ENCODE measurements at places on chromosomes 3 and 15. TPM values are rescaled to one million over a fixed set of nuclear protein-coding genes. Genes with fewer than 3 reads are reported as not detected.

The COLQ gene
- not detected for total RNA-seq

The TNFAIP8L3 gene
- 4.8 TPM for total RNA-seq

The ZMAT3 gene
- total RNA-seq: 2.4 TPM

The IL17RB gene
- 2.4 TPM for total RNA-seq

The FGD5 gene
- total RNA-seq: 0.40 TPM

The LRRC15 gene
- 0.07 TPM for total RNA-seq

The ITIH1 gene
- not detected for total RNA-seq

The ZNF80 gene
- total RNA-seq: not detected

The ANKUB1 gene
- total RNA-seq: not detected

The ATP13A5 gene
- total RNA-seq: not detected

The HOMER2 gene
- total RNA-seq: 19.6 TPM

The OXTR gene
- total RNA-seq: 0.03 TPM

The IQSEC1 gene
- 8.3 TPM for total RNA-seq

The SLC2A2 gene
- 0.03 TPM for total RNA-seq

The IL17RD gene
- 2.5 TPM for total RNA-seq

The NEK11 gene
- 10.5 TPM for total RNA-seq

The MST1R gene
- 1.1 TPM for total RNA-seq

The MKRN3 gene
- 12.4 TPM for total RNA-seq

The CELSR3 gene
- total RNA-seq: 0.16 TPM

The ILDR1 gene
- total RNA-seq: not detected

The GOLGA8H gene
- total RNA-seq: 0.13 TPM

The NPAP1 gene
- total RNA-seq: not detected

Data from MG63 (cell line).